ENCODE measurements at places on chromosomes 13 and 19.

- no peak for DNase-seq
Measured at GRCh38 chr13:42334329-42334706, 62.4 kb downstream of the AKAP11 start.

GRCh38 chr19:12034198-12034597 lies 1.3 kb downstream of the ZNF433 start:
- DNase-seq, result no peak

DNA sequence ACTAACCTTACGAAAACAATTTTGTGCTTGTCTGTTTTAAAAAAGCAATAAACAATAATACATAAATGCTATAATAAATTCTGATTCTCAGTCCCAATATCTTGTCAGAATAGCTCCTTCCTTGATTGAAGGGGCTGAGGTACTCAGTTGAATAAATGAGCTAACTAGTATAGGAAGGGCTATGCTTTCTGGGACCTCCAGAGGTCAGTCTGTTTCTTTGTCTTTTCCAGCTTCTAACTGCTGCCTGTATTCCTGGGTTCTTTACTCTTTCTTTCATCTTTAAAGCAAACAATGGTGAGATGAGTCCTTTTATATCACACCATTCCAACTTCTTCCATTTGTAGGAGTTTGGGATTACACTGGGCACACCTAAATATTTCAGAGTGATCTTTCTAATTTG lies 1297.0 kb upstream of the ATXN8OS start:
- DNase-seq, result no peak

DNA sequence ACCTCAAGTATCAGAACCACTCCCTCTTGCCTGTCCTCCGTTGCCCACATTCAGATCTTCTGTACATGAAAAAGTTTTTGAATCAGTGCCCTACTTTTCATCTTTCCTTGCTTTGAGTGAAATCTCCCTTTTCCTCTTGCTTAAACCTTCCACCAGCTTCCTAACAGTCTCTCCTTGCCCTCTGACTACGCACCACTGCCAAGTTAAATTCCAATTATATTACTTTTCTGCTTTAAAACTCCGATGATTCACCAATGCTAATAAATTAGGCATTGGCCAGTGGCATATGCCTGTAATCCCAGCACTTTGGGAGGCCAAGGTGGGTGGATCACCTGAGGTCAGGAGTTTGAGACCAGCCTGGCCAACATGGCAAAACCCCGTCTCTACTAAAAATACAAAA lies 30.7 kb upstream of the RFXAP start:
- DNase-seq, result no peak

GRCh38 chr13:106088085-106088484 lies 447.4 kb downstream of the EFNB2 start:
- DNase-seq, result no peak

DNA sequence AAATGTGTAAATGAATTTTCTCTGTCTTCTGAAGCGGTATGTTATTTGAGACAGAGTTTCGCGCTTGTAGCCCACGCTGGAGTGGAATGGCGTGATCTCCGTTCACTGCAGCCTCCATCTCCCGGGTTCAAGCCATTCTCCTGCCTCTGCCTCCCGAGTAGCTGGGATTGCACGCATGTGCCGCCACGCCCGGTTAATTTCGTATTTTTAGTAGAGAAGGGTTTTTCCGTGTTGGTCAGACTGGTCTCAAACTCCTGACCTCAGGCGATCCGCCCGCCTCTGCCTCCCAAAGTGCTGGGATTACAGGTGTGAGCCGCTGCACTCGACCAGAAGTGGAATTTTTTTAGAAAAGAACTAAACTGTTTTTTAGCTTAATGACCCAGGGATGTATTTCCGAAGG lies 3.4 kb upstream of the ZNF808 start:
- DNase-seq, result no peak

DNA sequence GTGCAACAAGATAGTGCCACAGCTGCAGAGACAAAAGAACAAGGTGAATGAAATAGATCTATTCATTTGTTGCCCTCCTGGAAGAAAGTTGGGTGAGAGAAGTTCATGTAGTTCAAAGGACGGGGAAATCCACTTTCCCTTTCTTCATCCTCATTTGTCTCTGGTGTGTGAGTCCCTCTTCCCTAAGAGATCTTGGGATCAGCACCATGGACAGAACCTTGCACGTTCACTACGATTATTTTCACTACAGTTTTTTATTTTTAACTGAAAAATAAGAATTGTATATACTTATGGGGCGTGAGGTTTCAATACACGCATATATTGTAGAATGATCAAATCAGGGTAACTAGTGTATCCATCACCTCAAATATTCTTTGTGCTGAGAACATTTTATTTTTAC lies 29.2 kb downstream of the NLRP5 start:
- no peak for DNase-seq

GRCh38 chr13:39035204-39035603 lies 2.7 kb downstream of the PROSER1 start:
- no peak for DNase-seq

DNA sequence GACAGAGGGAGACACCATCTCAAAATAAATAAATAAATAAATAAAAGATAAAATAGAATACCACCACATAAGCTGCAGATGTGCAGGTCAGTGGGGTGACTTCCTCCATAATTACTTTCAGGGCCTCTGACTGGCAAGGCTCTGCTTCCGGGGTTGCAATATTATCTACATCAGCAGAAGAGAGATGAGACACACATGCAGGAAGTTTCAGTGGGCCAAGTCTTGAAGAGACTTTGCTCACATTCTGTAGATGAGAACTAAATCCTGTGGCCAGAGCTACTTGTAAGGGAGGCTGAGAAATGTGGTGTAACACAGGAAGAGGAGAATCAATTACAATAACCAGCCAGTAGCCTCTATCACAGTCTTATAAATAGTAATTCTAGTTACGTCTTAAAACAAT lies 89.9 kb upstream of the MAB21L1 start:
- DNase-seq, result no peak

GRCh38 chr13:113168211-113168610 lies 9.8 kb downstream of the PROZ start:
- DNase-seq, result no peak

DNA sequence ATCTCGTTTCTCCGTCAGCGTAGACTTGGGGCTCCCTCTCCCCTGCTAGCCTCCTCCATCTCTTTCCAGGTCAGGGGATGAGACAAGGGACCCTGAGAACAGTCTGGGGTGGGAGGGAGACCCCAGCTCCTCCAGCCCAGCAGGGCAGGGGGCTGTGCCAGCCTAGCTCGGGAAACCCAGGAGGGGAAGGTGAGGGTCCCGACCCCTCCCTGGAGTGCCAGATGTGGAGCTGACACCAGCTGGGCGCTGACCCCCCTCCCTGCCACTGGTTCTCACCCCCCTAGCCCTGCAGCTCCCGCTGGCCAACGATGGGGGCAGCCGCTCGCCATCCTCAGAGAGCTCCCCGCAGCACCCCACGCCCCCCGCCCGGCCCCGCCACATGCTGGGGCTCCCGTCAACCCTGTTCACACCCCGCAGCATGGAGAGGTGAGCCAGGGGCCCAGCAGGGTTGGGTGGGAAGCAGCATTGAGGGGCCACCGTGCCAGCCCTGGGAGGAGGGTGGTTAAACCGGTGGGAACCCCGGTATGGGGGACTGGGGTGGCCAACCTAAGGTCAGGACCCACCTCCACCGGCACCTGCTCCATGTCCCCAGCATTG lies 5.1 kb upstream of the TGFBR3L start:
- no peak for DNase-seq

- DNase-seq, result no peak
Measured at GRCh38 chr13:72637561-72637960, 89.9 kb downstream of the MZT1 start.

- no peak for DNase-seq
Measured at GRCh38 chr13:99464441-99464949, 36.8 kb upstream of the TM9SF2 start.

DNA sequence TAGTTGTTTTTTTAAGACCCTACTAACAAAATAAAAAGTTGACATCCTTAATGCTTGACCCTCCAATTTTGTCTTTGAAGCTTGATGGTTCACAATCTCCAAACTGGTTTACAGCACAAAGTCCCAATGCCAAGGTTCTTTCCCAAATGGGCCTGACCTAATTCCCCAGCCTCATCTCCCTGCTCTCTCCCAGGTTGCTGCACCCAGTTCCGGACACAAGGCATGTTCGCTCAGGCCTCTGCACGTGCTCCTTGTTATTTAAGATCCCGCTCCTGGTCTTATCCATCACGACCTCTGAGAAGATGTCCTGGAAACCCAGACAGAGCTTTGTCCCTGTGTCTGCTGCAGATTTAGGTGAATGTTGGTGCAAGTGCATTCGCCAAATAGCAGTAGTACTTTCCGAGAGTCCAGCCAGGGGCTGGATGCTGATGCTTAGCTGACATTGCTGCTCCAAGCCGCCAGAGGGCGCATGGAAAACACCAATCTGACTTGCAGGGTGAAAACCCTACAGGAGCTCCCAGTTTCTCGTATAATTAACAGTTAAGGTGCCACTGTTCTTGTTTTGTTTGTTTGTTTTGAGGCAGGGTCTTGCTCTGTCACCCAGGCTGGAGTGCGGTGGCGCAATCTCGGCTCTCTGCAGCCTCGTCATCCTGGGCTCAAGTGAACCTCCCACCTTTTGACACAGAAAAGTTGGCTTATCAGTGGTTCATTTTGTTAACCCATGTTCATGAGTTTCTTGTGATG lies 18.5 kb downstream of the LYPD3 start:
- DNase-seq, result no peak

DNA sequence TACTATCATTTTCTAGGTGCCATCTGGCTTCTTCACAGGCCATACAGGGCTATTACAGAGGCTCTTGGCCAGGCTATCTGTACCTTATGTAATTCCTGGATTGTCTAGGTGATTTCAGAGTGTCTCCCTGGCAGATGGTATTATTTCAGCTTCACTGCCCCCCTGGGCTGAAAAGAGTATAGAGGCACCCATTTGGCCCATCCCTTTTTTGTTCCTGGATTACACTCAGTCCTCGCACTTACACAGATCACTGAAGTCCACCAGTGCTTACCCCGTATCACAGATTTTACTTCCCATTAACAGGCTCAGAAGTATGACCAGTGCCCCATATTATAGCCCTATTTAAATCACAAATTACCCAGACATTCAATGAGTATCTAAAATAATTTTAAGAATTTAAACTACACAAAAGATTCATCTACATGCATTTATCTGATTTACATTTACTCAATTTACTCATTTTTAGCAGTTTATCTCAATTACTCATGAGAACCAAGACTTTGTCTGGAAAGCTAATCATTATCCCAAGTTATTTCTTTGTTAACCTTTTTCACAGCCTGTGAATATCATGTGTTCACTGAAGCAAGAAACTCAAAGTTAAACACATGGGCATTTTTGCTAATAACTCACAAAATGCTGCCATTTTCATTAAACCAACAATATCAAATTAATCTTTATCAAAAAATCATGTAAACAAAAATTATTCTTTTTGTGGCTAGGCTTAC lies 121.0 kb downstream of the PCDH20 start:
- DNase-seq, result no peak

DNA sequence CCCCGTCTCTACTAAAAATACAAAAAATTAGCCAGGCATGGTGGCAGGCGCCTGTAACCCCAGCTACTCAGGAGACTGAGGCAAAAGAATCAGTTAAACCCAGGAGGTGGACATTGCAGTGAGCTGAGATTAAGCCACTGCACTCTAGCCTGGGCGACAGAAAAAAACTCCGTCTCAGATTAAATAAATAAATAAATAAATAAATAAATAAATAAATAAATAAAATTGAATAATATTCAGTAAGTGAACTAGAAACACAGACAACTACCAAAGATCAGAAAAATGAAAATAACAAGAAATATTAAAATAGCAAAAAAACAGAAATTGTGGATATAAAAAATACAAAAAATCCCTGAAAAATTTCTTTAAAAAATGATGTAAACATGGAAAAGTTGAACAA lies 172.4 kb downstream of the ZNF486 start:
- no peak for DNase-seq

GRCh38 chr13:60226507-60226906 lies 62.8 kb upstream of the DIAPH3 start:
- no peak for DNase-seq
